Left renal pelvis (tissue), 4 donors: ENCODE measurements at places on chromosomes 6 and 20. TPM values are rescaled to one million over a fixed set of nuclear protein-coding genes. Genes with fewer than 3 reads are reported as not detected.

DNA sequence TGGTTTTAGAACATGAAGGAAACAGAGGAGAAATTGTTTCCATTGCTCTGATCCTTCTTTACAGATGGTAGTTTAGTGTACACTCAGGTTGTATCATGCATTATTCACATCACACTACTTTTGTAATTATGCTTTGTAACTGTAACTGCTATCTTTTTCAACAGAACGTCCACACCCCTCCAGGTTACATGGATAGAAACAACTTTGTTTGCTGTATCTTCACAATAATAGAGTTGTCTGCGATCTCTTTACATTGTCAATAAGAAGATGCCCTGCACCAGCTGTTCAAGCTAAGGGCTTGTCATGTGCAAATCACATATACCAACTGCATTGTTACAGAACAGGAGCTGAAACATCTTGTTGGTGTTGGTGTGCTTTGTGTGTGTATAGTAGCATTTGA lies 67.9 kb upstream of the MAP7 start:
- DNase-seq = no peak

GRCh38 chr6:112332274-112332673 lies 14.9 kb upstream of the RFPL4B start:
- no peak for DNase-seq

DNA sequence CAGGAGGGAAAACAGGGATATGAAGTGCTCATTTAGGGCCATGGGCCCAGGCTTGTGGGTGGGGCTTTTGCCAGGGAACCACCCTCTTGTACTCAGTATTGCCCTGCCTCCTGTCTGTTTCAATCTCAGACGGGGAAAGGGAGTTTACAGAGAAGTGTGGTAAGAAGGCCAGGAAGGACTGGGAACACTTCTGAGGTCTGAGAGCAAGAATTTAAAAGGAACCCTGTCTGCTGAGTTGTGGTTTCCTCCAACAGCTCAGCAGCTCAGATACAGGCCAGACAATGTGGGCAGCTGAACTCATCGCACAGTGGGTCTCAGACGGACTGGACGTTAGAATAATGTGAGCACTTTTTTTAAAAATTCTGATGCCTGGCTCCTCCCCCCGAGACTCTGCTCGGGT lies 354.1 kb upstream of the ARID1B start:
- no peak for DNase-seq

Gene COL9A3
- polyA plus RNA-seq = 17.5 TPM

Gene NDRG3
- 37.6 TPM for polyA plus RNA-seq
